ENCODE measurements at places on chromosomes 5 and 9.

- no peak for DNase-seq
Observed at GRCh38 chr9:18438951-18439350, 35.0 kb upstream of the ADAMTSL1 start.

GRCh38 chr5:36985387-36985786 lies 108.8 kb downstream of the NIPBL start:
- DNase-seq: no peak

GRCh38 chr5:39063037-39063436 lies 11.2 kb downstream of the RICTOR start:
- no peak for DNase-seq

DNA sequence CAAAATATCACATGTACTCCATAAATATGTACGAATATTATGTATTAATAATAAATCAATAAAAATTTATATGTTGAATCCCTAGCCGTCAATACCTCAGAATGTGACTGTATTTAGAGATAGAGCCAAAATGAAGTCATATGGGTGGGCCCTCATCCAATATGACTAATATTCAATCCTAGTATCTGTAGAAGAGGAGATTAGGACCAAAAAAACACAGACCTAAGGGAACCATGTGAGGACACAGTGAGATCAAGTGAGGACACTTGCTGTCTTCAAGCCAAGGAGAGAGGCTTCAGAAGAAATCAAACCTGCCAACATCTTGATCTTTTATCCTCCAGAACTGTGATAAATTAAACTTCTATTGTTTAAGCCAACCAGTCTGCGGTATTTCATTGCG lies 3.7 kb upstream of the AMACR start:
- no peak for DNase-seq

- no peak for DNase-seq
Observed at GRCh38 chr9:105233873-105234272, 10.6 kb upstream of the SLC44A1 start.

- no peak for DNase-seq
Observed at GRCh38 chr5:1795506-1795905, 4.1 kb downstream of the MRPL36 start.

- no peak for DNase-seq
Observed at GRCh38 chr9:87370049-87370685, 127.5 kb upstream of the DAPK1 start.

- no peak for DNase-seq
Observed at GRCh38 chr5:100838048-100838473, 65.0 kb downstream of the ST8SIA4 start.

DNA sequence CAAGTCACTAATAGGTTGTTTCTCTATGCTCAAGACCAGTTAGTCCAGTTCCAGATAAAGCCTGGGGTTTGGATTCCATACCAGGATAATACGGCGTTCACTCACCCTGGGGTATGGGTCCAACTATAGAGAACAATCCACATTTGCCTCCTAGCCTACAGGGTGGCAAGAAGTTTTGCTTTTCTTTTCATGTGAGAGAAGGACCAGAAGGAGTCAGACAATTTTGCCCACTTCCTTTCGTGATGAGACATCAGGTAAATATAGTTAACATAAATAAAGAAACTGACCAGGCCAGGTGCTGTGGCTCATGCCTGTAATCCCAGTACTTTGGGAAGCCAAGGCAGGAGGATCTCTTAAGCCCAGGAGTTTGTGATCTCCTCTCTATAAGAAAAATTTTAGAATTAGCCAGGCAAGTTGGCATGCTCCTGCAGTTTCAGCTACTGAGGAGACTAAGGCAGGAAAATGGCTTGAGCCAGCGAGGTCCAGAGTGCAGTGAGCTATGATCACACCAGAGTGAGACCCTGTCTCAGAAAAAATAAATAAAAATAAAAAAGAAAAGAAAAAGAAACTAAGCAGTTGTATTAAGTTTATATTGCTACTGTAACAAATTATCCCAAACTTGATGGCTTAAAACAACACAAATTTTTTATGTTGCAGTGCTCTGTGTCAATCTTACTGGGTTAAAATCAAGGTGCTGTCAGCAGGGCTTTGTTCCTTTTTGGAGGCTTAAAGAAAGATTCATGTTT lies 7.5 kb upstream of the REEP5 start:
- DNase-seq: no peak

DNA sequence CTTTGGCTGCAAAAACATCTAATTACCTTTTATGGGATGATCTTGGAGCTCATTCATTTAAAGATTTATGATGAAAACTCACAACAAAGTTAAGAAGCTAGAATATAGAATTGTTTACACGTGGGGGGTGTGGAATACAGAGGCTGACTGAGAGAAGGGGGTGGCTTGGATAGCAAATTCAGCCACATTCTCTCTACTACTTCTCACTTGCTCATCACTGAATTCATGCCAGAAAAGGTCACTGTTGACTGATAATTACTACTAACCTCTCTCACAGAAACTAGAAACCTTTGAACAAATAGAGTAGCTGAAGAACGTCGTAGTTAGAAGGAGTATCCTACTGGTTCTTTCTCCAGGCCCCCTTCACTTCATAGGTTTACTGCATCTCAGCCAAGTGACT lies 808.2 kb downstream of the BRINP1 start:
- DNase-seq: no peak

- no peak for DNase-seq
Observed at GRCh38 chr9:32486839-32487562, 39.0 kb downstream of the RIGI start.

GRCh38 chr5:142748568-142749249 lies 21.5 kb upstream of the ARHGAP26 start:
- peak; percentile 21 for DNase-seq

GRCh38 chr5:171693412-171693811 lies 92.2 kb upstream of the SMIM23 start:
- DNase-seq: no peak

GRCh38 chr9:23814243-23814642 lies 11.8 kb downstream of the ELAVL2 start:
- DNase-seq: no peak

- no peak for DNase-seq
Observed at GRCh38 chr9:133811471-133811870, 73.3 kb upstream of the SARDH start.

DNA sequence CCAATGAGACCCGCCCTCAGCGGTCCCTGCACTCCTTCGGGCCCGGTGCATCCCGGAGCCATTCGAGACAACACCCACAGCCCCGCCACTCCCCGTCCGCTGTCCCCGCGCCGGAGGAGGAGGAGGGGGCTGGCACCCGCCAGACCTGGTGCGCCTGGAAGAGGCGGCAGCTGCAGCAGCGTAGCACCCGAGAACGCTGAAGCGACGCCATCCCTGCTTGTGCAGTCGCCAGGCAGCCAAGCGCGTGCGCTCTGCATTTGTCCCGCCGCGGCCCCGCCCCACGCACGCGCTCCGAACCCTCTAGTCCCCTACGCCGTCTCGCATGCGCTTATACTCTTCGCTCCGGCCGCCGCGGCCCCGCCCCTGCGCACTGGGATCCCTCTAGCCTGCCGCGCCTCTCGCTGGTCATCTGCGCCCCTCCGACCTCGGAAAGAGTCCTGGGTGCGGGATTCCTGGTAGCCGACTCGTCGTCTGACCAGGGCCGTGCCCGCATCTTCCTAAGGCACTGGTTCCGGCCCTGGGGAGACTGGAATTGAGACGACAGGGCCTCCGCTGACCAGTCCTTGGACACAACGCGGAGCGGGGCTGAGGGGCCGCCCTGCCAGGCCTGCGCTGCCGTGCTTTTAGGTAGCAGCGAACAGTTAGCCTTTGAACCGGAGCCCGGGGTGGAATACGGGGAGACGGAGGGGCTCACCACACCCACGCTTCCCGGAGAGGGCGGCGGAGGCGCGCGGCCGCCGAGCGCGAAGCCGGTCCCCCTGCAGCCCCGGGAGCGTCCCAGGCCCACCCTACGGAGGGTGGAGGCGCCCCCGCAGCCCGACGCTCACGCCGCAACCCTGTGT lies at the start of gene MRNIP:
TSS of gene MRNIP (minus strand) at position 232 of the 842 bp plus-strand sequence. CDS start at position 211, 21 bp downstream.
- peak; percentile 83 for DNase-seq

DNA sequence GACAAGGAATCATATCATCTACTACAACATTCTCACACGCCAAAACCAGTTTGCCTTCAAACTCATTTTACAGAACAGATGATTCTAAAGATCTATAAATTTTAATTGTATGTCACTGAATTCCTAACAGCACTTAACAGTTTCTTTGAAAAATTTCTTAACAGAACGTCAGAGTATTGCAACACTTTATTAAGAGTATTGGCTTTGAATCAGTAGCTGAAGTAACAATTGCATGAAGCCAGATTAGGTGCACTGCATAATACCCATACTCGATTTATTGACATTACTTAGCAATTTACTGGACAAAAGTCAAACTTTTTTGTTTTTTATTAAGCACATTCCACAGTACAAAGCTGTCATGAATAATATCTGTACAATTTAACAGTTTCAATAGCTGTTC lies 75.8 kb downstream of the SMIM23 start:
- no peak for DNase-seq

DNA sequence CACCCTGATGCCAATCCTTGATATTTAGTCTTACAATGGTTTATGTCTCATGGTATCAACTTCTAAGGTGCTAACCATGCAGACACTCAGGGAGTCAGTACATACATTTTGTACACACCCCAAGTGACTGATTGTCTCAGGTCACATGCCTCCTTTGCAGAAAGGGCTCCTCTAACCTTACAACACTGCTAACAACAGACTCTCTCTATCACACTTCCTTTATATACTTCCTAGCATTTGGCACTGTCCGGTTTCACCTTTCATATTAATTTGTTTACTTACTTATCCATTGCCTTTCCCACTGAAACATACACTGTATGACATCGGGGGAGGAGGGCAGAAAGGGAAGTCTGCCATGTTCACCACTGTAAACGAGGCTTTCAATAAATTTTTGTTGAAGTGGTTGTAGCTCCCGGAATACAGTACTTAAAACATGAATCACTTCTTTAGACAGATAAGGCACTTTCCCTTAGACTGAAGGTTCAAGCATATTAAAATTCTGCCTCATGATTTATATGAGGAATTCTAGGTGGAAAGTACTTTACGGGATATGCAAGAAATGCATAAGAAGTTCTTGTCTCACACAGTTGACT lies 20.6 kb downstream of the EMB start:
- no peak for DNase-seq

GRCh38 chr9:18480662-18481093 lies 6.7 kb downstream of the ADAMTSL1 start:
- DNase-seq: no peak

- DNase-seq: no peak
Observed at GRCh38 chr9:93268551-93269314, 84.8 kb downstream of the WNK2 start.

- DNase-seq: no peak
Observed at GRCh38 chr5:95715799-95716461, 15.2 kb upstream of the RHOBTB3 start.

DNA sequence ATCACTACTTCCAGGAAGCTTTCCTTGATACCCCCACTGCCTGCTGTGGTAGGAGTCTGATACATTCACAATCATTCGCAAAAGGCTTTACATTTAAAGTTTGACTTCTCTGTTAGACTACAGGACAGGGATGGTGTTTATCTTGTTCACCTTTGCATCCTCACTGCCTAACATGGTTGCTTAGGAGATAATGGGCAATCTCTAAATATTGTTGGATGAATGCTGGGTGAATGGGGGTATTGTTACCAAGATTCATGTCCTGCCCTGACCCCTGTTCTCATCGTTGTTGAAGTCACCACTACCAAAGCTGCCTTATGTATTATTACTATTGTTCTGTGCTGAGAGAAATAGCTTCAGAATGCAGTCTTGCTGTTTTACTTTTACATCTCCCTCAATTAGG lies 7.7 kb upstream of the TMEFF1 start:
- DNase-seq: no peak

GRCh38 chr9:116617389-116617788 lies 69.7 kb upstream of the TRIM32 start:
- DNase-seq: no peak

GRCh38 chr5:55773057-55773456 lies 35.2 kb downstream of the DDX4 start:
- no peak for DNase-seq

- no peak for DNase-seq
Observed at GRCh38 chr5:173572431-173573125, 43.9 kb downstream of the BOD1 start.

GRCh38 chr5:77987331-77987730 lies 211.2 kb upstream of the TBCA start:
- no peak for DNase-seq

- no peak for DNase-seq
Observed at GRCh38 chr9:18980189-18980588, 52.8 kb downstream of the SAXO1 start.

- DNase-seq: no peak
Observed at GRCh38 chr9:114513959-114514267, 8.6 kb upstream of the WHRN start.

- no peak for DNase-seq
Observed at GRCh38 chr5:169225830-169226356, 75.0 kb downstream of the SLIT3 start.

DNA sequence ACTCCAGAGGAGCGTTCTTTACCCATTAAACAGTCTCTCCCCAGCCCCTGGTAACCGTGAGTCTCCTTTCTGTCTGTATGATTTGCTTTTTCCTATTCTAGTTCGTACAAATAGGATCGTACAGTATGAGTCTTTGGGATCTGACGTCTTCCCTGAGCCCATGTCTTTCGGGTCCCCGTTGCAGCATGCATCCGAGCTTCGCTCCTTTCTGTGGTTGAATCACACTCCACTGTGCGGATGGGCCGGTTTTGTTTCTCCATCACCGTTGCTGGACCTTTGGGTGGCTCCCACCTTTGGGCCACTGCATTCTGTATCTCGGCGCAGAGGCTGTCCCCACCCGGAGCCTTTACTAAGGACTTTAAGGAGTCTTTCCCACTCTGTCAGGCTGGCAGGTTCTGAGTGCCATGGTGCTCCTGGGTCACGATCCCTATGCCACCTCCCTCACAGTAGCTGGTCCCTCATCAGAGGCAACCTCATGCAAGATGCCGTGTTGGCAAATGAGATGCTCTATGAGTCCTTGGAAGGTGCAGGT lies 145.7 kb upstream of the COL5A1 start:
- DNase-seq: no peak

GRCh38 chr5:159051421-159052282 lies 48.1 kb downstream of the EBF1 start:
- no peak for DNase-seq

DNA sequence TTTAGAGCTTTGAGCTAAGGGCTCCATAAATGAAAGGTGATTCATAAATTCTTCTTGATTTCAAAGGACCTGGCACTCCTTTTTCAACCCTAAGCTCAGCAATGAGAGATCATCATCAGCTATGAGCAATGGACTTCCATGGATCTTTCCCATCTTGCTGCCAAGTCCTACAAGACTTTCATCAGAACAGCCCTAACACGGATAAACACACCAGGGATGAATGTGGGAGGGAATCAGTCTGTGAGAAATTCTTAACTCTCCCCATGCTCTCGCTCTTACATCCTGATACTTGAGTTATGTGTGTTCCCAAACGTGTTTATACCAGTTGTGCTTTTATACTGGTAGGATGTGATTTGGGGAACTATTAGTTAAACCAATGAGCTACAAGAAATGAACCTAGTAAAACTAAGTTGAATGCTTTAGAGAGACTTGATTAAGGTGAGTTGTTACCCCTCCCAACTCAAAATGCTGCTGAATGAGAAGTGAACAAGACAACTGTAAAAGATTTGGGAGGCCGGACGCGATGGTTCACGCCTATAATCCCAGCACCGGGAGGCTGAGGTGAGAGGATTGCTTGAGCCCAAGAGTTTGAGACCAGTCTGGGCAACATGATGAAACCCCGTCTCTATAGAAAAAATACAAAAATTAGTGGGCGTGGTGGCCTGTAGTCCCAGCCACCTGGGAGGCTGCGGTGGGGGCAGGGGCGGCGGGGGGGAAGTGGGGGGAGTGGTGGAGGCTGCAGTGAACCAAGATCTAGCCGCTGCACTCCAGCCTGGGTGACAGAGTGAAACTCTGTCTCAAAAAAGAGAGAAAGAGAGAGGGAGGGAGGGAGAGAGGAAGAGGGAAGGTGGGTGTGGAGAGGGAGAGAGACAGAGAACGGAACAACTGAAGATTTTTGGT lies 5.2 kb upstream of the RPL26L1 start:
- no peak for DNase-seq
